ENCODE measurements at places on chromosomes 2 and 18. TPM values are rescaled to one million over a fixed set of nuclear protein-coding genes. Genes with fewer than 3 reads are reported as not detected.
A peak's percentile ranks its signal among the peaks of the same experiment; 100 is the strongest.

DNA sequence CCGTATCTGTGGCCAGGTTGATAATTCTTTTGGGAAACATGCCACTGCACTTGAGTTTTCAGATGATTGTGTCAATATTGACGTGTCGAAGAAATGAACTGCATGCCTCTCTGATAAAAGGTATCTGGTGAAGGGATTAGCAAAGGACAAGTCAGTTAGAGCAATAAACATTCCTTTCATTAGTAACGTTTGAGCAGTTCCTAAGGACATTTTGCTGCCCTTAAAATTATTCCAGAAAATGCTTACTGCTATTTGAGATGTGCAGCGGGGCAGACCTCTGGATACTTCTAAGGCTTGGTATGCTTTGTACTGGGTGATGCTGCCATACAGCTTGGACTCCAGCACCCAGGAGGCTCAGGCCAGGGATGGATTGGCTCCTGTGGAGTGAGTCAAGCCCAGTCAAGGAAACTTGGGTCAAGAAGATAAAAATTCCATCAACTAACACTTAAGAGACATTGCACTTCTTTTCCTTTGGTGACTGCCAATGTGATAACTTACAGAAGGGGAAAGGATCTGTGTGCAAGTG, 166.7 kb downstream of the FHOD3 start:
- no peak for DNase-seq

GRCh38 chr18:38695559-38696280, 1130.1 kb upstream of the CELF4 start:
- no peak for DNase-seq

DNA sequence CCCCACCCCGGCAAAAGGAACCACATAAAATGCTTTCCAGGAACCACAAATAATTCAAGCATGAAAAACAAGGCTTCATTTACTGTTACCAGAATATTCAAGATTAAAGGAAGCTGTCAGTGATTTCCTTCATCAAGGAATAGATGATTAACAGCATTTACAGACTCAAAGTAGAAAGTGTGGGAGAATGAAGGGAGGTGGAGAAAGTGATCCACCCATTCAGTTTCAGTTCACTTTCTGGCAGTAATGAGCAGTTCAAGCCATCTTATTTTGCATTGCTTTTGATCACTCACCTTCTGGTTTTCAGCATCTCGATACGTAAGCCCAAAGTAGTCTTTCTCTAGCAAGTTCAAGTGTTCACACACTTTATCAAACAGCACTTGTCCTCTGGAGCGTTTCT, 99.0 kb downstream of the EPB41L3 start:
- DNase-seq = no peak

DNA sequence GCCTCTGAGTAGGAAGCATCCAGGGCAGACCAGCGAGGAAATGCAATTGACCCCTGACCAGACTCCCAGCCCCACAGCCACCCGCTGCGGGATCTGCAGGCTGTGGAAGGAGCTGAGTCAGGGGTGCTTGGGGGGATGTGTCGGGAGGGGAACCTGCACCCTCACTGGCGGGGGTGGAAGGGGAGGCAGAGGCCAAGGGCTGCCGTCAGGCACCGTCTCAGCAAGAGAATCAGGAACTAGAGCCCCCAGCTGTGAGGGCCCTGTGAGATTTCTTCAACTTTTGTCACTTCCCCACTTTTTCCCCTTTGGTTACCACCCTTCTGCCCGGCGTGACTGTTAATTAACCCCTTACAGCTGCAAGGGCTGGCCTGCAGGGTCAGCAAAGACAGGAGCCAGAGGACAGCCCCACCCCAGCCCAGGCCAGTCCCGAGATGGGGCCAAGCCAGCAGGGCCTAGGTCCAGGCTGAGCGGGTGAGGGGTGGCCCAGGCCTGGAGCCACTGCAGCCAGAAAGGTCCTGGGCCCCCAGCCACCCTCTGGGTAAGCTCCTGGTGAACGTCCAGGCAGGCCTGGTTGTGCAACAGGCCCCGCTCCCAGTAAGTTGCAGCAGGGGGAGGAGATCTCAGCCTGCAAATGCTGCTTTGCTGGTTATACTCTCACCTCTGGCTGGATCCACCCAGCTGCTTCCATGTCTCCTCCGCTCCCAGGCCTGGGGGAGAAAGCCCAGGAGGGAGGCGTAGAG, 147.0 kb upstream of the ID2 start:
- no peak for DNase-seq

GRCh38 chr2:135948642-135949355, 36.6 kb downstream of the DARS1 start:
- no peak for DNase-seq

- DNase-seq = no peak
These were observed 58.7 kb upstream of the TWSG1 start for GRCh38 chr18:9275890-9276289.

- DNase-seq = no peak
These were observed 1.4 kb downstream of the DNAJC10 start for GRCh38 chr2:182717416-182717815.

DNA sequence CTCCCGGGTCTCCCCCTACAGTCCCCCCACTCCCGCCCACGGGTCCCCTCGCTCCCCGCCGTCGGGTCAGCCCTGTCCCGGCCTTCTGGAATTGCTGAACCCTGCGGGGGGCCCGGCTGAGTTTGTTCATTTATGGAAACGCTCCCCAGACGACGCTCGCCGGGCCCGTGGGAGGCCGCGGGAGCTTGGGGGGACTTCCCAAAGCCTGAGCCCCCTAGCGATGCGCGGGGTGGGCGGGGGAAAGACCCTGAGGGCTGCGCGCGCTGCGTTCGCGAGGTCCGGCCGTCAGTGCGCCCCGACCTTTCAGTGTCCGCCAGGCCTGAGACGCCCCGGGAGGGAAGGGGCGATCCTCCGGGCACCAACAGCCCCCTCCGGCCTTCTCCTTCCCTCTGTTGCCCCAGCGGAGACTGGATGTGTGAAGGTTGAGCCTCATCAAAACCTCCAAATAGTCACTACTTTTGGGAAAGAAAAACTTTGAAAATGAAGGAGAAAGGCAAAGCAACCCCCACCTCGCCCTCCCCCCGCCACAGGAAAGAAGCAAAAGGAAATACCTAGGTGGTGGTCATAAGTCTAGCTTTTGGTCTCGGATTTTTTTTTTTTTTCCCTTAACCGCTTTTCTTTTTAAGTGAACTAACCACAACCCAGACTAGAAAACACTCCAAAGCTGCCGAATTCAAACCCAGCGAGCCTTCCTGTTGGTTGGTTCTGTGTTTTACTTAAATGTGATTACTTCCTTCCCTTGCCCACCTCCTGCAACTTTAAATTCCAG, 509 bp upstream of the CYS1 start:
- DNase-seq = peak; percentile 36

- no peak for DNase-seq
These were observed 29.9 kb upstream of the OTOS start for GRCh38 chr2:240170354-240170735.

GRCh38 chr2:71863396-71863795, 284.3 kb downstream of the CYP26B1 start:
- no peak for DNase-seq

Gene TRABD2A
- total RNA-seq = 7.2 TPM

Gene ZDBF2
- 38.1 TPM for total RNA-seq

Gene CDK5R2
- 0.13 TPM for total RNA-seq

Gene APOB
- 15.9 TPM for total RNA-seq

Gene KLHL41
- 0.10 TPM for total RNA-seq

Gene GYPC
- total RNA-seq = 154 TPM

Gene KIAA2012
- 0.08 TPM for total RNA-seq

Gene SERPINB4
- 0.41 TPM for total RNA-seq
